ENCODE measurements at places on chromosomes 12 and 14.

DNA sequence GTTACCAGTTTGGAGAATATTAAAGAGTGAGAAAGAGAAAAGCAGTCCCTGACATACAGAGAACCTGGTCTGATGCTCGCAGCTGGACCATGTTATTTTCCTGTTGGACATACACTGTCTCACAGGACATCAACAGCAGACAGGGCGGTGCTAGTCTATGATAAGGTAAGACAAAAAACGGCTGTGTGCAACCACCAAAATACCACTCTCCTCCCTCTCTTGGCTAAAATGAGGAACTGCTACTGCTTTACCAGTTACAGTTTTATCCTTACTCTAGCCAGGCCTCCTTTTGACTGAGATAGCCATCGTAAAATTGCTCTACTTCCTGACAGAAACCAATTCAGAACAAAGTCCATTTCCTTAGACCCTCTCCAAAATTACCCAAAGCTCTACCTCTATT, 47.0 kb upstream of the ERGIC2 start:
- no peak for DNase-seq

GRCh38 chr12:18923721-18924120, 185.8 kb downstream of the CAPZA3 start:
- no peak for DNase-seq

DNA sequence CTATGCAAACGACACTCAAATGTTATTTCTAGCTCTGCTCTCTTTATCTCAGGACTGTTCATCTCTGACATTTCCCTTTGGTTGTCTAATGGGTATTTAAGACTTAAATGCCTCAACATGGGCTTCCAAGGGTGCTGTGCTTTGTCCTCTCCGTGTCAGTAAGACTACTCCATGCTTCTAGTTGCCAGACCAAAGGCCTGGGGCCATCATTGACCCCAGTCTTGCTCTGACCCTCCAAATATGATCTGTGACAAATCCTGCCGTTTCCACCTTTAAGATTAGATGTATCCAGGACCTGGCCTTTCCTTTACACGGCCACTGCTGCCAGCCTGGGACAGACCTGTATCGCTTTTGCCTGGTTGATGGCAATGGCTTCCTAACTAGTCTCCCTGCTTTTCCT, 126.3 kb upstream of the DYRK2 start:
- DNase-seq: no peak

GRCh38 chr14:104040539-104040938, 45.0 kb upstream of the ASPG start:
- DNase-seq: no peak

DNA sequence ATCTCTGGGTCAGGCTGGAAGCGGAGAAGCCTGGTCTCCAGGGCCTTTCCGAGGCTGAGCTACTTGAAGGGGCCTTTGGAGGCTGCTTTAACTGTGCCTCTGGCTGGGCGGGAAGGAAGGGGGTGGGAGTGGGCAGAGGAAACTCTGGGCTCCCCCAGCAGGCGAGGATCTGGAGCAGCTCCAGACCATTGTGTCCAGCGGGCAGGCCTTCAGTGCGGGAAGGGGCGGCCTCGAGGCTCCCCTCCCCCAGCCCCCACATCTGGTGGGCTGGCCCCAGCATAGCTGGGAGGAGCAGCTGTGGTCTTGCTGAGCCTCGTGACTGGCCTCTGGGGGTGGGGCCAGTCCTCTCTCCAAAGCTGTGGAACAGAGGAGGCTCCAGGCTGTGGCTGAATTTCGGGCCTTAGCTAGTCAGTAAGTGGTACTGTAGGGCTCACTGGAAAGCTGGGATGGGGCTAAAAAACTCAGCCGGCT, 3.4 kb downstream of the TAMALIN start:
- DNase-seq: no peak

- DNase-seq: no peak
Measured at GRCh38 chr12:59401862-59402261, 194.0 kb upstream of the SLC16A7 start.

- no peak for DNase-seq
Measured at GRCh38 chr12:83015390-83016217, 328.9 kb downstream of the TMTC2 start.

DNA sequence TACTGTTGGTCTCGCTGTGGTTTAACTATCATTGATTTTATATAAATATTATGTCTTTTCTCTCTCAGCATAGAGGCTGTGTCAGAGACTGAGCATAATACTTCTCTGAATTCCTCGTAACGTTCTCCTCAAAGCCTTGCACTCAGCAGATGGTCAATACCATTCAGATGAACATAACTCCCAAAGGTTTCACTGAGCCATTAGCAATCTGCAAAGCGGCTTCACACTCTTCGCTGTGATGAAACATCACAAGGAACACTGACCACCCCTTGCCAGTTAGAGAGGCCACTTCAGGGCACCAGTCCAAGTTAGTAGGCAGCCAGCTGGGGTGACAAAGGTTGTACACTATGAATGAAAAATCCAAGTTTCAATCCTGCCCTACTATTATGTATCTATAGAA, 30.1 kb upstream of the STON2 start:
- DNase-seq: no peak

GRCh38 chr12:50572287-50572686, 67.5 kb downstream of the DIP2B start:
- DNase-seq: no peak

DNA sequence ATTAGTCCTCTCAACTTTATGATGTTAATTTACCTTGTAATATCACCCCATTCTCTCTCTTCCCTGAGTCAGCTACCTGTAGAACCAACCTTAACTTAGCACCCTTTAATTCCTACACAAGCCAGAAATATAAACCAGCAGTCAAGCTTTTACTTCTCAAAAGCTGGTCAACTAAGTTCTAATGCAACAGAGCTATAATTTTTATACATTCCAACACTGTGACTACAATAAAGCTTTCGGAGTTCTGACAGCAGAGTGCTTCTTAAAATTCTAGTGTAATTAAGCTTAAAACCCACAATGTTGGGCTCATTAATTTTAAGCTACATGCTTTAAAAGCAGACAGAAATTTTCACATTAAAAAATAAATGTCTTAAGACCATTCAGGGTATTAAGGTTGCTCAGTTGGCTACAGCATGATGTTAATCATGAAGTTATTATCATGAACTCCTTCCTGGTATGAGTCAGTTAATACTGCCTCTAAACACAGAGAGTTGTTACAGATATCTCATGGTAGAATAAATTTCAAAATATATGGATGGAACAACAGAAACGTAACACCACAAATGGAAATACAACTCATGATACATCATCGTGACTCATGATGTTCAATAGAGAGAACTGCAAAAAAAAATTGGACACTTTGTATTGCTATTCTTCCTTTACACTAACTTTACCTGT, 126.7 kb downstream of the EPS8 start:
- DNase-seq: no peak

Data from 8988T (cell line).